ENCODE measurements at places on chromosomes 5 and 9.

DNA sequence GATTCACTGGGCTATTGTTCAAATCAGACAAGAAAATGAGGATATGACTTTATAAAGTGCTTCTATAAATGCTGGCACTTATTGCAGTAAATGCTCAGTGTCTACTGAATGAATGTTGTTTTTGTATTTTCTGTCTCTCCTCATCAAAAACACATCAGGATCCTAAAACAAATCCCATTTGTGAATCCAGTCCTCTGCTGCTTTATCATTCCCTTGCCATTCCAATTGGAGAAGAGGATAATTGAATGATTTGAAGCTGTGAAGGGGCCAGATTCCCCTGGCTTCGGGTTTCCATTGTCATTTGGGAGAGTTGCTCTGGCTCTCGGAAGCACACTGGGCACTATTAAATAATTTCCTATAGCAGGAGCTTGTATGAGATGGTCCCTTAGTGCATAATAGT lies 666.8 kb downstream of the ACTL7B start:
- DNase-seq = no peak

DNA sequence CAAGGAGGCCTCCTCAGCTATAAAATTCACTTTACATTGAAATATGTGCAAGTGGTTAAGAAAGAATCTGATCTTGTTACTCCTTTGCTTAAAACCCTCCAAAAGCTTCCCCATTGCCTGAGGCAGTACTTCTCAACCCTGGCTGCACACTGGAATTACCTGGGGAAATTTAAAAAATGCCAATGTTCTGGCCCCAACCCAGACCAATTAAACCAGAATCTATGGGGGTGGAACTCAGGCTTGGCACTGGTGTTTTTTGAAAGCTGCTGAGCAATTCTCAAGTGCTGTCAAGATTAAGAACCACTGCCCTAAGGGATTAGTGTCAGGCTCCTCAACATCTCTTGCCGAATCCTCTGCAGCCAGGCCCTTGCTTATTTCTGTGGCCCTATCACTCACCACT lies 269.6 kb downstream of the ELAVL2 start:
- DNase-seq = no peak

- DNase-seq = no peak
Observed at GRCh38 chr5:135458921-135459331, 6.8 kb upstream of the TIFAB start.

GRCh38 chr9:124852829-124853531 lies at the start of gene WDR38:
Gene WDR38, plus strand, starts transcription at chr9:124853460. Its CDS starts 72 bp downstream, at chr9:124853532.
- DNase-seq = peak; percentile 76

DNA sequence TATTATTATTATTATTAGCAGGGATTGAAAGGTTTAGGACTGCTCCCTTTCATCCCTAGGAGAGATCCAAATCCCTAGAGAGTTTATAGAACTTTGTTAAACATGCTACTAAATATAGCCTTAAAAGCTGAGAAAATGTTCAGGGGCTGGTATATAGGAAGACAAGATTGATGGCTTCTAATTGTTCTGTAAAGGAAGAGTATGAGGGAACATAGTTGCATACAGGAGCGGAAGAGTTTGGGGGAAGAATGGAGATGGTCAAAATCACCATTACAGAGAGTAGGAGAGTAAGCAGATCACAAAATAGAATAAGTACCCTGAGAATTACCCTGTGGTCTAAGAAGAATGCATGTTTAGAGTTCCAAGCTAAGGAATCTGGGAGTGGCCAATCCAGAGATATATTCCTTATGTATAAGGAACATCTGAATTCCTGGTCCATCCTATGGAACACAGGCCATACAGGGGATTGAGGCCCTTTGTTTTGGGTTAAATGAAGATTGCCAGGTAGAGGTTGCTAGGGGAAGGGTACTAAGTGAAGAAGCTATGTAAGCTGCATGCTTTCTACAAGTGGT lies 158.0 kb upstream of the APC start:
- DNase-seq = no peak

DNA sequence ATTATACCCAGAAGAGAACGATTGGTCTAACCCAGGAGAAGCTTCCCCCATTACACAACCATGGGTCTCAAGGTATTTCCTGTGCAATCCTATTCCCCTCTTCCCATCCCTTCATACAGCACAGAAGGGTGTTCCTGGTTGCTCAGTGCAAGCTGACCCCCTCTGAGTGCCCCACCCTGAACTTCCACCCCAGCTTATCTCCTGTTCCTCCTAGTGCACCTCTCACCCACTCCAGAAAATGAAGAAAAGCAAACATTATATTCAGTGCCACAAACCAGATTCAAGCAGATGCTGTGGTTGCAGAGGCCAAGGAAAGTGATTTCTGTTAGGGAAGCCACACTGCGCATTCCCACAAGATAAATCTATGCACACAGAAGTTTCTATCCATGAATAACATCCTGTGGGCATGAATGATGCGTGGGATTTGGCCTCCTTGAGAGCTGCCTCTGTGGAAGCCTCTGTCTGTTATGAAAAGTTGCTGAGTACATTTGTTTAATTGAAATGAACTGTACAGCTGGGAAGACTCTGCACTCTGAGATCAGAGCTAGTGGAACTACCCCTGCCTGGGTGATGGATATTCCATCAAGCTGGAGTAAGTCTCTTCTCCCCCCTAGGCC lies 2.2 kb upstream of the OR2S2 start:
- DNase-seq = no peak

GRCh38 chr9:125359011-125359410 lies 97.4 kb downstream of the GAPVD1 start:
- no peak for DNase-seq

DNA sequence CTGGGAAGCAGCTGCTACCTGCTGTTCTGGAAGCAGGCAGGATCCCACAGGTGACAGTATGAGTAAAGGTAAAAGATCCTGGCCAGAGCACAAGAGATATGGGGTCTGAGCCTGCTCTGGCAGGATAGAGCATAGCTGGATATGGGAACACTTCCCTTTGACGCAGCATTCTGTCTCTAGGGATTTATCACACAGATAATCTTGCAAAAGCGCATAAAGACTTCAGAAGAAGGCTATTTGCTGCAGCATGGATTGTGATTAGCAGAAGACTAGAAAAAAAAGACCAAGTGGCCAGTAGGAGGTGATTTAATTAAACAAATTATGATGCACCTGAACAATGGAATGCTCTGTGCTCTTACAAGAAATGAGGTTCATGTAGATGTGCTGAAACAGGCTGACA lies 52.4 kb upstream of the PWWP2A start:
- no peak for DNase-seq

DNA sequence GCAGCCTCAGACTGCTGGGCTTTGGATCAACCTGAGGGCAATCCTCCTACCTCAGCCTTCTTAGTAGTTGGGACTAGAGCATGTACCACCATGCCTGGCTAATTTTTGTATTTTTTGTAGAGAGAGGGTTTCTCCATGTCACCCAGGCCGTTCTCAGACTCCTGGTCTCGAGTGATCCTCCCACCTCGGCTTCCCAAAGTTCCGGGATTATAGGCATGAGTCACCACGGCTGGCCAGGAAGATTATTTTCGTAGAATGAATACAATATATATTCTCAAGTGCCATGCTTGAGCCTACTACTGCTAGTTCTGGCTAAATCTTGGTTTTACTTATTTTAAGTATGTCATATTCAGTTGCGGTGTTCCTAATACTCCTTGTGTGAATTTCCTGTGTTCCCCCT lies 88.2 kb upstream of the CLINT1 start:
- DNase-seq = no peak

GRCh38 chr5:181173420-181174342 lies 26.3 kb downstream of the OR2V2 start:
- no peak for DNase-seq

GRCh38 chr5:96522635-96523355 lies 89.7 kb upstream of the PCSK1 start:
- DNase-seq = no peak

DNA sequence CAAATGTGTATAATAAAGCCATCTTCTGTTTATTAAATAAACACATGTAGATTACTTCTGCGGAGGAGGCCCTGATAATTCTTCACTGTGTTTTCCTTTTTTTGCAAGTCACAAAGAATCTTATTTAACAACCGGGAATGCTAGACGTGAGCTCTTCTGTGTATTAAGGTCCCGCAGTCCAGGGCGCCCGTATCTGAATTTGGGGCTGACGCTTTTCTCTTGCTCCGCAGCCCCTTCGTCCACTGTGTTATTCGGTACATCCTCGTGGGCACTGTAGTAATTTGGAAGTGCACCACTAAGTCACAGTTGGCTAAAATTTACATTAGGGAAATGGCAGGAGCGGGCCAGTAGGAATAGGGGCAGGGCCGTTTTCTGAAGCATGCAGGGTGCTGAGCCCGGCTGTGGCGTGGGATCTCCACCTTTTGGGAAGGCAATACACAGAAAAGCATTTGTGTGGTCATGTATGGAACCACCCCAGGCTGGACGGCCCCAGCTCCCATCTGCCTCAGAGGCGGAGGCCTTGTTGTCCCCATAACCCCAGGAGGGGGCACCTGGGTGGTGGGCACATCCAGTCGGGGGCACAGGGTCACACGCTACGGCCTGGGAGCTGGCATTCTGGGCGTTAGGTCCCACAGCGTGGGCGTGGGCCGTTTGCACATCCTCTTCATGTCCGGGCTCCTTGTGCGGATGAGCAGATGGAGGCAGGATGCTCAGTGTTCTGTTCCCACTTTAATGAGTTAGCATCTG lies 258.7 kb upstream of the IRX4 start:
- DNase-seq = no peak

GRCh38 chr5:3605298-3606010 lies 9.8 kb downstream of the IRX1 start:
- DNase-seq = no peak

GRCh38 chr5:123093601-123094236 lies 4.7 kb downstream of the PRDM6 start:
- no peak for DNase-seq

GRCh38 chr9:110073356-110073905 lies 134.5 kb downstream of the C9orf152 start:
- DNase-seq = no peak

- no peak for DNase-seq
Observed at GRCh38 chr5:152329207-152329606, 75.9 kb downstream of the NMUR2 start.

- no peak for DNase-seq
Observed at GRCh38 chr5:99099691-99100090, 170.9 kb upstream of the CHD1 start.

GRCh38 chr5:114243972-114244317 lies 117.9 kb upstream of the KCNN2 start:
- no peak for DNase-seq

DNA sequence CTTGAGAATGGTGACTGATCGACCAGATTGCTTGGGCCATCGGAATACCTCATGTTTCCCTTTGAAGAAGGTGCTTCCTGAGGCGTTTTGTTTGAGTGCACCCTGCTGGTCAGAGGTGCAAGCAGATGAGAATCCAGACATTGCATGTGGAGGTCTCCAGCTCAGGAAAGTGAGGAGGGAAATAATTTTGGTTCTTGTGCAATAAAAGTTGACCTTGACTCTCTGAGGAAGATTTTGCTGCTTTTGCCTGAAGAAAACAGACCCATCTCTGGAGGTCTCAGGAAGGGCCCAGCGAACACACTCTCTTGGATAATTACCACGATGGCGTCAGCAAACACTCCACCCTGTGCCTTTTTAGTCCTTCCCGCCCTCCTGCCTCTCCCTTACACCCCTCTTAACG lies 69.7 kb downstream of the GRAMD2B start:
- no peak for DNase-seq

GRCh38 chr5:130964231-130965202 lies 200.5 kb downstream of the HINT1 start:
- no peak for DNase-seq

- peak; percentile 21 for DNase-seq
Observed at GRCh38 chr5:43192558-43193180, 644 bp downstream of the NIM1K start.

DNA sequence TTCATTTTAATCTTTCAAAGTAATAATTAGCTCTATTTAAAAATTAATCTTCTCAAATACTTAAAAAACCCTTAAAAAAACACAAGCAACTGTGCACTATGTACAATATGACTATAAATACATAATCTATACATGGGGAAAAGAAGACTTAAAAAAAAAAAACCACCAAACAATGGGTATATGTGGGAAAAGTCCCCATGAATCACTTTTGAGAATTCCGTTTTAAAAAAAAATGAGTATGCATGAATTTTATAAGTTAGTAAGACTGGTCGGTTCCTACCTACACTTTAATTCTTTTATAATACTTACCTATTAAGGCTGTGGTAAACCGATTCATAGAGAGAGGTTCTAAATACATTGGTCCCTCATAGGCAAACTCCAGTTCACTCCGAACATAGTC lies 27.7 kb downstream of the RNF145 start:
- DNase-seq = no peak

GRCh38 chr9:123426406-123426805 lies 70.4 kb downstream of the CRB2 start:
- no peak for DNase-seq

DNA sequence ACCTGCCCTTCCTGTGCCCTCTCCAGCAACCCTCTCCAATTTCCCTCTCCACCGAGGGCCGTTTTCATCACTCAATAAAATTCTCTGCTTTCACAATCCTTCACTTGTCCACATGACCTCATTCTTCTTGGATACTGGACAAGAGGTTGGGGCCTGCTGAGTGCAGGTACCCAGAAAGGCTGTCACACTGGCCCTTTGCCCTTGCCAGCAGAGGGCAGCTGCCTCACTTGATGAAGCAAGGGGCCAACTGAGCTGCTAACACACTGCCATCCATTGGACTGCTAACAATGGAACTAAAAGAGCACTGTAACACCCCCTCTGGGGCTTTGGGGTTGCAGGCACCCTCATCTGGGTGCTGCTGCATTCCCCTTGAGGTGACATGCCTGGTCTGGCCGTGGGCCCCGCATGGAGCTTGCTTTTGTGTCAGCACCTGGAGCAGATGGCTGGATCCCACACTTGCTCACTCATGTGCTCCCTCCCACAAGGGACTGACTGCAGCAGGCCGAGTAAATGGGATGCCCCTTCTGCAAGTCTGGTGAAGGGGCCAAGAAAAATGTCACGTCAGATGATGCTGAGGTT lies 308.1 kb upstream of the ADCY2 start:
- DNase-seq = no peak

DNA sequence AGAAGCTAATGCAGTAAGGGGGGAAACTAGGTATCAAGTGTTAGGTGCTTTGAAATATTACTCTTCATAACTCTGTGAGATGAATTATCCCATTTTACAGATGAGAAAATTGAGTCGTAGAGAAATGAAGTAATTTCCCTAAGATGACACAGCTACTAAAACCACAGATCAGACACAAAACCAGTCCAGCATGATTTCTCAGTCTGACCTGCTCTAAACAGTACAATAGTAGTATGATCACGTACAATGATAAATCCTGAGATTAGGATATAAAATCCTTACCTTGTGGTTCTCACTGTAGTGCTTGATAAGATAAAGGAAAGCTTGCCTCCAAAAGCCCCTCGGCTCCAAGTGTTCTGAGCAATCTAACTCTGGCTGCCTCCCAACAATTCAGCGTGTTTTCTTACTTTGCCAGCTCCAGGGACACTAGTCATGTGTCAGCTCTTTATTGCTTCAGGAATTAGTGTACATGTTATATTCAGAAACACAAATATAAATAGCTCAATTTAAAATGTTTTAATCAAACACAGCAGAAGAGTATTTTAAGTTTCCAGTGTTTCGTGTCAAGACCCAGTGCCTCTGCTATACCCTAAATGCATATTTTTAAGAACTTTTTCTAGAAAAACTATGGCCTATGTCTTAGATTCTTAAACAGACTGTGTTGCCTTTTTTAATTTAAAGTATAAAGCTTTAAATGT lies 243.6 kb downstream of the DENND1A start:
- no peak for DNase-seq
